T-helper 22 cell (primary cell): ENCODE measurements at places on chromosomes 2 and 18.

DNA sequence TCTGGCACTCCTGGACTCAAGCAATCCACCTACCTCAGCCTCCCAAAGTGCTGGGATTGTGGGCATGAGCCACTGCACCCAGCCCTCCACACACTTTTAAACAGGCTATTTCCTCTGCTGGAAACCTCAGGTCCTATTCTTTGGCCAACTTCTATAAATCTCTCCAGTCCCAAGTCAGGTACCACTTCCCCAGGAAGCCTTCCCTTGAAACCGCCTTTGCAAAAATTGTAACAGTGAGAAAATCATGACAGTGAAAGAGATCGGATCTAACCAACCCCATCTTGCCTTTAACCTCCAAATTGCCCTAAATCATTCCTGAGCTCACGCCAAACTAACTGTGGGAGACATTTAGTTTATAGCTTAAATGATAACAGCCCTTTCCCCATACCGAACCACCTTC lies 67.3 kb upstream of the CABLES1 start:
- no peak for DNase-seq

DNA sequence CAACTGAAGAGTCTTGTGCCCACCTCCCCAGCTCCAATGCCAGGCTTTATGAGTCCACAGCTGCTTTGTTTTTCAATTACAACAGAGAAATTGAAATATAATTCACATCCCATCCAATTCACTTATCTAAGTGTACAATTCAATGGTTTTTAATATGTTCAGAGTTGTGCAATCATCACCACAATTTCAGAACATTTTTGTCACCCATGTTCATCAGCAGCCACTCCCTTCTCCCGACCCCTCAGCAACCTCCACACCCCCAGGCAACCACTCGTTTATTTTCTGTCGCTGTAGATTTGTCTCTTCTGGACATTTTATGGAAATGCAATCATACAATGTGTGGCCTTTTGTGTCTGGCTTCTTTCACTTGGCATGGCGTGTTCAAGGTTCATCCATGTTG lies 23.3 kb downstream of the INHBB start:
- no peak for DNase-seq

- DNase-seq: no peak
Measured at GRCh38 chr18:79210002-79210910, 141.1 kb downstream of the ATP9B start.

GRCh38 chr2:124524155-124524915 lies 499.2 kb downstream of the CNTNAP5 start:
- no peak for DNase-seq

- no peak for DNase-seq
Measured at GRCh38 chr2:210481601-210482175, 5.1 kb upstream of the LANCL1 start.

GRCh38 chr2:101473911-101474701 lies 806 bp downstream of the RFX8 start:
- DNase-seq: no peak

- DNase-seq: no peak
Measured at GRCh38 chr2:175350105-175350504, 168.6 kb upstream of the ATP5MC3 start.

GRCh38 chr2:57728691-57729090 lies 317.9 kb upstream of the VRK2 start:
- DNase-seq: no peak

DNA sequence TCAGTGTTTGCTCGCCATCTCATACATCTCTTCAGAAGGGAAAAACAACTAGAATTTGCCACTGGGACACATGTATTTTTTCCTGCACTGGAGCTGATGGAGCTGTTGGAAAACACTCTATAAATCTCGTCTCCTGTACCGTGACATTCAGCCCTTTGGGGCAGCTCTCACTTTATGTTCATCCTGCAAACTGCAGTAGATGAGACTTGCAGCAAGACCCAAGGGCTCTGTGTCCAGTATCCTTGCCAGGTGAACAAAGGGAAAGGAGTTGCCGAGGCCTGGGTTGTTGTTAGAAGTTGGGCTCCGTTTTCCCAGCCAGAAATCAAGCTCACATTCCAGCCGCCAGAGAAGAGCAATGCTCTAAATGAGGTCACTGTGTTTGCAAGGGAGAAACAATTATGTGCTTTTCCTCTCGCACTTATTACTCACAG lies 285.1 kb downstream of the SLC4A3 start:
- no peak for DNase-seq

GRCh38 chr2:52308156-52308555 lies 1276.2 kb upstream of the NRXN1 start:
- DNase-seq: no peak

DNA sequence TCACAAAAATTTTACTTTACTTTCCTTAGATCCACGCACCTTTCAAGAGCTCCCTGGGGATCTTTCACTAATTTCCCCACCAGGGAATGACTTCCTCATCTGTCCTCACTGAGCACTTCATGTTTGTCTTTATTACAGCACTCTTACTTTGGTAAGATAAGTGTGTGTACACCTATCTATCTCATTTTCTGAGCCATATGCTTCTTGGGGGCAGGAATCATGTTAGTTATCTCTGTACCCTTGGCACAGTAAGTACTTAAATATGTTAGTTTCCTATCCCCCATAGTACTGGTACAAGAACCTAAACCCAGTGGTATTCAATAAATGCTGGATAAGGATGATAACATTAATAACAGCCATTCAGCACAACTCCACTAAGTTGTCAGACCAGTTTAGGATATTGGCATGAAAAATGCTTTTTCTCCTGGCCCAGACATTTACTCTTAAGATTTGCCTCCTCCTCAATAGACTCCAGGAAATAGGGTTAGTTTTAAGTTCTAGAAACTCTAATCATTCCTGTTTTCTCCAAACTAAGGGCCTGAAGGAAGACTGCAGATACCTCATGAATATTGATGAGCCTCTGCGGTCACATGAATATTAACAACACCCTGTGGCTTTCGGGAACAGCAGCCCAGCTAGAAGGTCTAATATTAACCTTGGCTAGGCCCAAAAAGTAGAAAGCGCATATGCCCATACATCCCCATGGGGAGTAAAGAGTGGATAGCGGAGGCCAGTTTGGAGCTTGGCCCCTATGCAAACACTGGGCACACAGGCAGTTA lies 38.2 kb downstream of the NHEJ1 start:
- DNase-seq: no peak
